ENCODE measurements at places on chromosomes 13 and 19. TPM values are rescaled to one million over a fixed set of nuclear protein-coding genes. Genes with fewer than 3 reads are reported as not detected.

NCR1 gene
- total RNA-seq = 0.91 TPM

ATP4A gene
- total RNA-seq = not detected

R3HDM4 gene
- total RNA-seq = 71.4 TPM

RUBCNL gene
- 4.6 TPM for total RNA-seq

DMKN gene
- 150 TPM for total RNA-seq

CEBPA gene
- 7.1 TPM for total RNA-seq

APOC1 gene
- 11.8 TPM for total RNA-seq

GPR18 gene
- 0.88 TPM for total RNA-seq

F10 gene
- 5.1 TPM for total RNA-seq

ZNF766 gene
- total RNA-seq = 22.8 TPM

CRX gene
- total RNA-seq = not detected

QPCTL gene
- 8.0 TPM for total RNA-seq

KLK14 gene
- total RNA-seq = 0.22 TPM

TLE2 gene
- 76.6 TPM for total RNA-seq
